Thoracic aorta (tissue), 2 donors: ENCODE measurements at places on chromosomes 11 and 22. TPM values are rescaled to one million over a fixed set of nuclear protein-coding genes. Genes with fewer than 3 reads are reported as not detected.

LARGE1 gene
- total RNA-seq: 29.5 TPM

RPL27A gene
- 537 TPM for total RNA-seq

SLC25A1 gene
- 26.2 TPM for total RNA-seq

NOL12 gene
- total RNA-seq: 11.1 TPM

OR51B5 gene
- total RNA-seq: 4.2 TPM

KREMEN1 gene
- total RNA-seq: 13.9 TPM

CCDC188 gene
- total RNA-seq: not detected

H19 gene
- 85.8 TPM for total RNA-seq
